NB4 (cell line): ENCODE measurements at places on chromosomes 1 and 21.

GRCh38 chr1:24903560-24903954 lies 26.5 kb downstream of the RUNX3 start:
- no peak for DNase-seq

DNA sequence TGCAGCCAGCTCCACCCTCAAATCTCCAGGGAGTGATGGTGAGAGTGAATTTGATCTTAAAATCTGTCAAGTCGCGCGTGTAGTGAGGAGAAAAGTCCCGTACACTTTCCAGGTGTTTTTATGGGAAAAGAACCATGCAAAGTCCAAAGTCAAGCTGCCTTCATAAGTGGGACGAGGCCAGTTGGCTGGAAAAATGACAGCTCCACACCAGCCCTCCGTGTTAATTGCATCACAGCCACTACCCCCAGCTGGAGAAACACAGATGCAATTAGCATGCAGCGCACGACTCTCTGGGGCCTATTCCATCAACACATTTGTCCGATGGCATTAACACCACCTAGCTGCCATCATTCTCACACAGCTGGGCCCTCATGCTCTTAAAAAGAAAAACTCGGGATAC lies 68.4 kb downstream of the KLHDC7A start:
- DNase-seq = no peak

- DNase-seq = no peak
These were observed 8.4 kb downstream of the KRTAP15-1 start for GRCh38 chr21:30448514-30448913.

GRCh38 chr1:205434738-205435137 lies 12.9 kb upstream of the LEMD1 start:
- no peak for DNase-seq

- DNase-seq = no peak
These were observed 37.0 kb upstream of the CCSAP start for GRCh38 chr1:229379846-229380245.

- DNase-seq = no peak
These were observed 2.4 kb downstream of the CD247 start for GRCh38 chr1:167515893-167516321.

- DNase-seq = peak; percentile 56
These were observed 78.4 kb downstream of the PROX1 start for GRCh38 chr1:214066190-214066589.

GRCh38 chr1:246216906-246217305 lies 290.2 kb downstream of the SMYD3 start:
- DNase-seq = peak; percentile 37

GRCh38 chr1:216576234-216576937 lies 146.8 kb downstream of the ESRRG start:
- no peak for DNase-seq

GRCh38 chr21:15826147-15826780 lies 96.5 kb downstream of the USP25 start:
- DNase-seq = peak; percentile 55

- DNase-seq = no peak
These were observed 31.8 kb downstream of the SLC2A1 start for GRCh38 chr1:42926879-42927242.
